RWPE2 (cell line): ENCODE measurements at places on chromosomes 5 and 9.

DNA sequence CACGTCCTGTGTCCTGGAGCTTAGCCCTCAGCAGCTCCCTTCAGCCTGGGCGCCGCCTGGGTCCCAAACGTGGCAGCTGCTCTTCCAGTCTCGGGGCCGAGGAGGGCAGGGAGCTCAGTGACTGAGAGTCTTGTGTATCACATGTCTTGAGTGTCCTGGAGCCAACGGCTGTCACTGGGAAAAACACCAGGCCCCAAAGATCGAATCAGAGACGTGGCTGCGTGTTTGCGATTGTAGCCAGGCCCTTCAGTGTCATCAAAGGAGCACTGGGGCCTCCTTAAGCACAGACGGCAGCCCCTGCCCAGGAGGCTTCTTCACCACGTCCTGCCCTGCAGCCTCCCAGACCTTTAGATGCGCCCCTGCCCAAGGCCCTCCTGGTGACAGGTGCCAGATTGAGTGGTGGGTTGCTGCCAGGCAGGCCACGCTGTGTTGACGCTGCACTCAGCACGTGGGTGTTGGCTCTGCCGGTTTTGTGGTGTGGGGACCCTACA is 5.7 kb upstream of the EXOC3 start:
- DNase-seq: peak; percentile 67

DNA sequence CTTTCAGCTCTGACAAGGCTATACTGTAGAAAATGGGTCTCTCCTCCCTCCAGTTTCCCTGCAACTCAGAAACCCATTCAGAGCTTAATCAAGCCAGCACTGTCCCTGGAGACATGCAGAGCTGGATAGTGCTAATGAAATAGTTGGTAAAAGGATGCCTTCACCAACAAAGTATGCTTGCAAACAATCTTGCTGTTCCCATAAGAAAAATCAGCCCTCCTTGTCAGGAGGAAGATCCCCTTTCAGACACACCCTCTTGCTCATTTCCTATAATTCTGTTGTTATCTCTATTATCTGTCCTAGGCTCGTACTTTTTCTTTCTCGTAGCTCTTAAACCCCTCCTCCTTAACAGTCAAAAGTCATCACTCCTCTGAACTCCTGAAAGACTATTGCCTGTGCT is 9.9 kb upstream of the OSMR start:
- DNase-seq: no peak

- DNase-seq: no peak
Measured at GRCh38 chr5:54259981-54260380, 50.4 kb downstream of the ARL15 start.

DNA sequence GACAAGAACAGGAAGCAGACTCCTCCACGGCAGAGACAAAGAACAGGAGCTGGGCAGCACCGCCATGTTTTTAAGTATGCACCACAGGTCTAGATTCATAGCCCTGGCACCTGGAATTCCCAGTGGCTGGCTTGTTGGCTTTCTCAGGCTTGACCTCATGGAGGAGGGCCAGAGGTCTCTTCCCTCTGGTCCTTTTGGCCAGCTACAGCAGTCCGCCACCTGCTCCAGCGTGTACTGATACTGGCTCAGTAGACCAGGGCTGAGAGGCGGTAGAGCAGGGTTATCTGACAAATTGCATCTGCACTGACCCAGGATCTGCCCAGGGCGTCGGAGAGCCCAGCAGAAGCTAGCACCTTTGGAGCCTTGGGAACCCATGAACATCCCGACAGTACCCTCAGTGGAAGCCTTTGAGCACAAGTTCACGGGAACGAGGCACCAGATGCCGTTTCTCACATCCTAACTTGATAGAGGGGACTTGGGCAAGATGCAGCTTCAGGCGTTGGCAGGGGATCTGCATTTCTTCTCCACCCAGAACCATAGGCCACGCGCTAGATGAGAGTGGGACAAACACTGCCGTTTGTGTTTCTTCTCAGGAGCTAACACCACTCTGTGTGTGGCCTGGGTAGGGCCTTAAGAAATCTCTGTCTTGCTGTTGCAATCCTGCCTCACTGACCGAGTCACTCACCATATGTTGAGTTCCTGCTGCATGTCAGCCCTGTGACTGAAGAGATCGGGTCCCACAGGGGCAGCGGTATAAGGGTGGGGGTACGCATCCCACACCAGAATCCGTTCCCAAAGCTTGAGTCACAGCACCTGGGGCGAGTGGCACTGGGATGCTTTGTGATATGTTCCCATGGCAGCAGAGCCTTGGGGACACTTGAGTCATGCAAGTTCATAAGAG is 90.3 kb upstream of the OTULINL start:
- no peak for DNase-seq

DNA sequence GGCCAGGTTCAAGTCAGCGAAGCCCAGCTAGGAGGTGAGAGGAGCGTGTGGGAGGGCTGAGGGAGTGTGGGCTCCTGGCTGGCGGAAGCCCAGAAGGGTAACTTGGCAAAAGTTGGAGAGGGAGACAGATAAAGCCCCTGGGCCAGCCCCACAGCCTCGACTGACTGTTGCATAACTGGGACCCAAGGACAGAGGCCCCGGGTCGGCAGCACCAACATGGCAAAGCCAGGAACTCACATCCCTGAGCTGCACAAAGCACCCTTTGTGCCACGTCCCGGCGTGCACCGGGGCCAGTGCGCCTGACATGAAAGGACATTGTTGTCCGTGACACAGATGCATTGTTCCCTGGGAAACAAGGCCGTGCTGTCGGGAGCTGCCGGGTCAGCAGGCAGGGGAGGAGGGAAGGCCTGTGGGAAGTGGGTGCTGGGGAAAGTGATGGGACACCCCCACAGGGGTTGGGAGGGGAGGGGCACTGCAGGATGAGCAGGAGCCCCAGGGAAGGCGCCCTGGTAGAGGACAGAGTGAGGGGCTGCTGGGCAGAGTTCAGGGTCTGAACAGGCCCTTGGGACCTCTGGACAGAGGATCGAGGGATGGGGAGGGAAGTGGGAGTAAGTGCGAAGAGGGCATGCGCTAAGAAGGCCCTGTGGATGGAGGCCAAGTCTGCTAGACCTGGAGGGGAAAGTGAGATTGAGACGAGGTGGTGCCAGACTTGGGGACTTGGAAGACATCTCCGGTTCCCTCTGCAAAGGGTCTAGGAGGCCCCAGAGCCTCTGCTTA is 13.0 kb upstream of the DPM2 start:
- no peak for DNase-seq

GRCh38 chr5:67672636-67673035 is 476.0 kb upstream of the CD180 start:
- DNase-seq: no peak

- DNase-seq: no peak
Measured at GRCh38 chr9:34716711-34717110, 6.8 kb upstream of the CCL21 start.

DNA sequence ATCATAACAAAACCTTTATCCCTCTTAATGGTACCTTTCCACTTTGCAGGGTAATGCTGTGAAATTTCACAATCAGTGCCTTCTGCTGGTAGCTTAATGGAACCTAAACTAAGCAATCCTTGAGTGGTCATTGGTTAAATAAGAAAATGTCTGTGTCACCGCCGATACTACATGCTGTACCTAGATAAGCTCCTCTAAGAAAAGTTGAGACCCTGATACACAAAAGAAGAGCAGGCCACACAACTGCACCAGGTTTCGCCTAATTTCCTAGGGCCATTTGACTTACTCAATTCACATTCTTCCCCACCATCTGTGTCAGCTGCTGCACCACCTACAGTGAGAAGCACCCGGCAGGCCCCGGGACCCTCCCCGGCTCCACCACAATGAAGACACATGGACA is 9.0 kb upstream of the EDF1 start:
- DNase-seq: no peak

DNA sequence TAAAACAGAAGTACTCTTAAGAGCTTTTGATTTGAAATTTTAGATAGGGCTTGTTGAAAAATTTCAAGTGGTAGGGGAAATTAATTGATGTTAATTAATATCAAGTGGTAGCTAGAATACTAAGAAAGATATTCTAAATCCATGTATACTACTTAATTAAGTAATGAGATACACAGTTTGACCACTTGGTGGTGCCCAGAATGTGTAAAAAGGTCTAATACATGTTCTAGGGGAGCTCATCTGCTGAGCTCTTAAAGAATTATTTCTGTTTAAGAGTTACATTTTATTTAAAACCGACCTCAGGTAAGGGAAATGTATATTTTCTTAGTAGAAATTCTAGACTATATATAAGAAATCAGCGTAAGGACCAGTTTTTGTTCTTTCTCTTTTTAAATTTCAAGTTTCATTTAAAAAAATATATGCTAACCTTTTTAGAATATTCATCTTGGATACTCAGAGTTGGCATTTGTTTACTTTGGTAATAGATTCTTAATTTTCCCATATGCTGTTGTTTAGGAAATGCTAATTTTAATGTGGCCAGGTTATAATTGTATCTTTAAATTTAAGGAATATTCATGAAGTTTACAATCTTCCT is 61.5 kb downstream of the LNPEP start:
- DNase-seq: no peak

GRCh38 chr5:156850206-156850751 is at the start of gene PPP1R2B:
Gene PPP1R2B (plus strand): TSS chr5:156850295. CDS start chr5:156850563, 268 bp downstream.
- no peak for DNase-seq

- no peak for DNase-seq
Measured at GRCh38 chr9:89555451-89556375, 49.1 kb upstream of the GADD45G start.

- no peak for DNase-seq
Measured at GRCh38 chr5:55231029-55231918, 2.1 kb downstream of the CCNO start.

DNA sequence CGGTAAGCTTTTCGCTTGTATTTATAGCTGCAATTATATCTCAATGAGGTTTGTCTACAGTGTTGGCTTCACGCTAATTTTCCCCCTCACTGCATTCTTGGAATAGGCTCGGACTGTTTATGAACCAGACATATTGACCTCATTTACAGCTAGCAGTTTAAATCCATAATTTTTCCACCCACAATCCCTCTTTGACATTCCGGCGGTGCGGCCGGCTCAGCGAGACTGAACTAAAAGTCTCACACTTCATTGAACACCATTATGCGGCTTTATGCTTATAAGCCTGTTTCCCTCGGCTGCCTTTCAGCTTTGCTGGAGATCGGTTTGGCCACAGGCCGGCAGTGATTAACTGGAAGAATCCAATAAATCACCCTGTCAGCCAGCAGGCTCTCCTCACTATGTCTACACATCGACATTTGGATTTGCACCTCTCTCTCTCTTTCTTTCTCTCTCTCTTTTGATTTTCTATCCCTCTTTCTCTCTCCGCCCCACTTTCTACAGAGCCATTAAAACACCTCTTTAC is 315.0 kb upstream of the TLE4 start:
- no peak for DNase-seq

DNA sequence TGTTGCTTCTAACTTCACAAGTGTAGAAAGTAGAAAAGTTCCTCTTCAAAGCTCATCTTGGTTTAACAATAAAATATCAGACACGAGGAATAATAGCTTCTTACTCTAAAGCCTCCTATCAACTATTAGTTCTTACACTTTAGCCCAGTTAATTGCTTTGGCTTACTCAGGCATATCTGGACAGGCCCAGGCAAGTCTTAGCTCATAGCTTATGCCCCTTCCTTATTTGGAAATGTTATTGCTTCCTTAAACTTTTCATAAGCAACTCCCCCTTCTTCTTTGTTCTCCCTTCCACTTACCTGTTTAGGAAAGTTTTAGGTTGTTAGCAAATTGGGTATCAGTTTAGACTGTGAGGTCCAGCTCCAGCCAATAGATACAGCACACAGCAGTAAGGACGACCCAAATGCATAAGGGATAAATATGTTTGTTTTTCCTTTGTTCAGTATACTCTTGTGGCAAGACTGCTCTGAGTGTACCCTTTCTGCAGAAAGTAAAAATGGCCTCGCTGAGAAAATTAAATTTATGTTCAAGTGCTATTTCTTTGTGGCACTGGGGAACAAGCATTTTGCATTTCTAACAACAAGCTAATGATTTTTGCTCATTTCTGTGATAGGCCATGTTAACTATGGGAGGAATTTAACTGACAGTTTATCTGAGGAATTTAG is 162.1 kb downstream of the SMC2 start:
- DNase-seq: no peak

DNA sequence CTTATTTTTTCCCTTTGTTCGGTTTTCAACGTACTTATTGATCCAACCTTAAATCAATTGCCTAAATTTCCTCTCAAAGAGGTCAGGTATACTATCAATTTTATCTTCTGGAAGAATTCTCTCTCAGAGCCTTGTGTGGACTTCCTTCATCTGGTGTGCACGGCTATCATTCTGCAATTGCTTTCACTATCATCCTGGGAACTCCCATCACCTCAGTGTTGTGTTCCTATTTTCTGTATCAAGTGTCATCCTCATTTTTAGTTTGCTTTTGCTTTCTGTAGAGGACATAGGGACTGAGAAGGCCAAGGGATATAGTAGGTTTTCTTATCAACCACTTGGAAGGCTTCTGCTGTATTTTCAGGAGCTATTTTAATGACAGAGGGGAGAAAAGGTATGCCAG is 11.3 kb downstream of the STOM start:
- no peak for DNase-seq

DNA sequence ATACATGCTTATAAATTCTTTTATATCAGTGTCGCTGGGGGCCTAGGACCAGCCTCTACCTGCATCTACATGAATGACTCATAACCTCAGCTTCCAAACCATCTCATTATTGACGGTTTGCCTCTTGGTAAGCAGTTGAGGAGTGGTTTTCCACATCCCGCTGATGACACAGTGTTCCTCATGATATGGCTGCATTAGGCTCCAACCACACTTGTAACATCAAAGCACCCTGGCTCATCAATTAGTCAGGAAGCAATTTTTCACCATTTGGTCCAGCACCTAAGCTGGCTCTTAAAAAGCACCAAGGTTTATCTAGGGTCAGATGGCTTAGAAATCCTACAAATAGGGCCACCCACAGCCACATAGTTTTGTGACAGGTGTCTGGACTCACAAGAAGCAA is 402.4 kb downstream of the ARHGEF28 start:
- DNase-seq: peak; percentile 74

DNA sequence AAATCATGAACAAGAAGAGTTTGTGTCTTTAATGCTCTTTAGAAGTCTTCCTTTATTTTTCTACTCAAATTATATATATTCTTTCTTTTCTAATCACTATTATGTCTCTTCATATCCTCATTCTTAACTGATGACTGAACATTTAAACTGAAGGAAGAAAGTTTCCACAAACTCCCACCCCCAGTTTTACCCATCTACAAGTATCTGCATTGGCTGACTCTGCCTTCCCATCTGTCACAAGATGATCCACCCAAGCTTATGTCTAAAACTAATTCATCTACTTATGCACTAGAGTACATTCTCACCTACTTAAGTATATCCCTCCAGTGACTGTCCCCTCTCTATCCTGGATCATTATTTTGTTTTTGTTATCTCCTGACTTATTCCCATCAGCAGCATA is 344.5 kb downstream of the PRR16 start:
- no peak for DNase-seq

DNA sequence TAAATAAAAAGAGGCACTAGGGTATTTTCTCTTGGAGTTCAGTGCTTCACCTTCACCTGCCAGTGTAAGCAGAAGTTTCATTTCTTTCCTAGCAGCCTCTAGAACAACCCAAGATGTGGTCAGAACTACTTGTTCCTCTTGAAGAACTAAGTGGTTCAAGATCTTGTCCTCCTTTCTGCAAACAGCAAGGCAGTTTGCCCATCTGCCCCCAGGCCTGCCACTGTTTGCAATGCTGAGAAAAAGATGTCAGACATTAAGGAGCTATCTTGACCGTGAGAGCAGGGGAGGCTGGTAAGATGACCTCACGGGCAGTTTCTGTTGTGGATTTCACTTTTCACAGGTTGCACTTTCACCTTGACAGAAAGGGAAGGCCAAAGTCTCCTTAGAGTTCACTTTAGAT is 52.0 kb upstream of the KLF4 start:
- no peak for DNase-seq

- peak; percentile 99 for DNase-seq
Measured at GRCh38 chr5:91380491-91381238, 2.5 kb downstream of the ARRDC3 start.
